ENCODE measurements at places on chromosomes 6 and 20.

DNA sequence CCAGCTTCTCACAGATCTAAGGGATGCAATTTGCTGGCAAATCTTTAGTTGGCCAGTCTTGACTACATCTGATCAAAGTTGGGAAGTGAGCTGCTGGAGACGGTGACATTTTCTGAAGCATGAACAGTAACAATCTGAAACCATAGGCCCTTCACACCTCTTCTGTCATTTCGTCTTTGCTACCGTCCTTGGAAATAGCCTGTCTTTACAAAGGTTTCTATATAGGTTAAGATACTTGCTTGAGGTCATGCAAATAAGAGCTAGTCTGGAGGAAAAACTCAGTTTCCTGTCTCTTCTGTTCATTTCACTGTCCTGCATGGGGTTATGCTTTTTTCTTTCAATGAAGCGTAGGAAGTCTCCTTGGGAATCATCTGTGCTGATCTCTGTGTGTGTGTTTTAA lies 55.6 kb downstream of the CARMIL1 start:
- DNase-seq = no peak

DNA sequence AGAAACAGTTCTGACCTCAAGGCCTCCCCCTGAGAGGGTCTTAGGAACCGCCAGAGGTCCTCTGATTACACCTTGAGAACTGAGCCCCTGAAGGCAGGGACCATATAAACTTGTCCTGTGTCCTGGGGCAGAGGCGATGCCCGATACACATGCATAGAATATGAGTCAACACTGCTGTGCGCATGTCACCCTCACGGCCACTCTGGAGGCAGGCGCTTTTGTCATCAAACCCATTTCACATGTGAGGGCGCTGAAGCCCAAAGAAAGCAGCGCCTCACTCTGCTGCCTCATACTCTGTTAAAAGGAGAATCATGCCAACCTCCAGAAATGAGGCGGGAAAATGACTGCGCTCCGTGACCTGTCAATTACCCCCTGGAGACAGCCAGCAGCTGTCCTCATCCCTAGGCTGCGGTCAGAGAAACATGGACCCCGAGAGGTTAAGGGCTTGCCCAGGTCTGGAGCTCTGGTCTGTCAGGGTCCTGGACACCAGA lies 158.3 kb downstream of the GRM4 start:
- DNase-seq = no peak

- DNase-seq = no peak
Observed at GRCh38 chr6:66499851-66500250, 792.8 kb upstream of the EYS start.

DNA sequence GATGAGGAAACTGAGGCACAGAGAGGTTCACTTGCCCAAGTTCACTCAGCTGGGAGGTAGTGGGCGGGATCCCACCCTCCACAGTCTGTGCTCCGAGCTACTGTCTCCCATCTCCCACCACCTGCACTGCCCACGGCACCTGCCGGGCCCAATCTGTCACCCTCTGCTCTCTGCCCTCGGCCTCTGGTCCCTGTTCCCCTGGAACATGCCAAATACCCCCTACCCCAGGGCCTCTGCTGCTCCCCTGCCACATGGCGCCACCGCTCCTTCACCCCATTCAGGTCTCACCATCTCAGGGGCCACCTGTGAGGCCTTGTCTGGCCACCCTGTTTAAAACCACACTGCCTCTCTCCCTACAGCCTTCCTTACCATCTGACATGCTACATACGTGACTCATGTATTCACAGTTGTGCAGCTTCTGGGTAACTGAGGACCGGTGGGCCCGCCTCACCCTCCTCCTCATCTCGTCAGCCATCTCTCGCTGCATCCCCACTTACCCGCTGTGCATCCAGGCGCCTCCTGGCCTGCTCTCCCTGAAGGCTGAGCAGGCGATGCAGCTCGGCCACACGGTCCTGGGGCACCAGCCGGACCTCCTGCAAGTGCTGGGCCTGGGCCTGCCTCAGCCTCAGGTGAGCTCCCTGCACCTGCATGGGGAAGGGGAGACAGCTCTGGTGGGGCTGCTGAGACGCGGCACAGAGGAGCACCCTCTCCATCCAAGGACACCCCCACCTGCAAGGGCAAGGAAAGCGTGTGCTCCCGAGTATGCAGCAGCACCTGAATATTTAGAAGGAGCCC lies 50.6 kb downstream of the GINS1 start:
- DNase-seq = no peak
